ENCODE measurements at places on chromosomes 16 and 17. TPM values are rescaled to one million over a fixed set of nuclear protein-coding genes. Genes with fewer than 3 reads are reported as not detected.
A peak's percentile ranks its signal among the peaks of the same experiment; 100 is the strongest.

- no peak overlapping the region for H3K27ac ChIP-seq
- no peaks in the 10 kb centered on the region for H3K4me1 ChIP-seq
- H3K36me3 ChIP-seq = no peaks in the 10 kb centered on the region
- no peak overlapping the region for H3K4me3 ChIP-seq
- no peak for DNase-seq
Observed at GRCh38 chr16:57694231-57694724, 328 bp upstream of the DRC7 start.

GRCh38 chr17:40355804-40356758, 8.5 kb downstream of the GJD3 start:
- peaks cover 12% of the 10 kb centered on the region for H3K4me1 ChIP-seq
- peak overlapping the region; percentile 53 for H3K27ac ChIP-seq
- H3K36me3 ChIP-seq = peaks cover 26% of the 10 kb centered on the region
- no peaks in the 10 kb centered on the region for H3K27me3 ChIP-seq
- no peak for DNase-seq

The CRISPLD2 gene
- total RNA-seq = 108 TPM

The BAHCC1 gene
- total RNA-seq = 20.5 TPM

DNA sequence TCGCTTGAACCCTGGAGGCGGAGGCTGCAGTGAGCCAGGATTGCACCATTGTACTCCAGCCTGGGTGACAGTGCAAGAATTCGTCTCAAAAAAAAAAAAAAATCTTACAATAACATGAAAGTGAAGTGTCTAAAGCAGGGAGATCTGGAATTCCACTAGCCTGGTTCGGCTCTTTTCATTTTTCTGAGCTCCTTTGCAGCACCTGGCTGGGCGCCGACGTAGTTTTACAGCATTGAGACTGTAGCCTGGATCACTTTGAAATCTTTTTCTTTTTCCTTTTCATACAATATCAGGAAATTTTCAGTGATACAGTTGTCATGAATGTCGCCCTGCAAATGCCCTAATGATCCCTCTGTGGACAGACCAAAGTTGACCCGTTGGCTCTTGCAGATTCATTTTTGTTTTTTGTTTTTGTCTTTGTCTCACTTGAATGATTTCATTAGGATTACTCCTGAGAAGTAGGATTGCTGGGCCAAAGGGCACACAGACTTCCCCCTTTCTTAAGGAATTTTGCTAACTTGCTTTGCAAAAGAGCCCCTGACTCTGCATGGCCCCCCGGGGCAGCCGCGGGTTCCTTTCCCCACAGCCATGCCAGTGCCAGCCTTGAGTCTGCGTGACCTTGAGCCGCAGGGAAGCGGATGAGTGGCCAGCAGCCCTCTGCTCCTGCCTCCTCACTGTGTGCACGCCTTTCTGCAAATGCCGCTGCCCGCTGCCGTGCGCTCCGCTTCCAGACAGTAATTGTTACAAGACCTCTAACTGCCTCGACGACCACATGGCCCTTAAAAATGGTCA, 28.0 kb downstream of the CRISPLD2 start:
- no peaks in the 10 kb centered on the region for H3K4me1 ChIP-seq
- H3K36me3 ChIP-seq = no peaks in the 10 kb centered on the region
- DNase-seq = peak; percentile 42
- H3K27me3 ChIP-seq = no peaks in the 10 kb centered on the region
- no peak overlapping the region for H3K27ac ChIP-seq

- H3K4me3 ChIP-seq = no peak overlapping the region
- DNase-seq = no peak
Observed at GRCh38 chr16:66443269-66443652, 16.2 kb downstream of the BEAN1 start.

The CD300LG gene
- total RNA-seq = 1.2 TPM

GRCh38 chr17:60695960-60696359, 18.3 kb downstream of the BCAS3 start:
- DNase-seq = no peak
- H3K27me3 ChIP-seq = no peaks in the 10 kb centered on the region
- no peaks in the 10 kb centered on the region for H3K36me3 ChIP-seq
- no peak overlapping the region for H3K4me3 ChIP-seq

GRCh38 chr16:7031031-7031430, 301.6 kb upstream of the RBFOX1 start:
- no peaks in the 10 kb centered on the region for H3K4me1 ChIP-seq
- no peaks in the 10 kb centered on the region for H3K36me3 ChIP-seq
- no peak for DNase-seq
- no peak overlapping the region for H3K27ac ChIP-seq
- H3K27me3 ChIP-seq = no peaks in the 10 kb centered on the region

The HEXIM1 gene
- 34.7 TPM for total RNA-seq

DNA sequence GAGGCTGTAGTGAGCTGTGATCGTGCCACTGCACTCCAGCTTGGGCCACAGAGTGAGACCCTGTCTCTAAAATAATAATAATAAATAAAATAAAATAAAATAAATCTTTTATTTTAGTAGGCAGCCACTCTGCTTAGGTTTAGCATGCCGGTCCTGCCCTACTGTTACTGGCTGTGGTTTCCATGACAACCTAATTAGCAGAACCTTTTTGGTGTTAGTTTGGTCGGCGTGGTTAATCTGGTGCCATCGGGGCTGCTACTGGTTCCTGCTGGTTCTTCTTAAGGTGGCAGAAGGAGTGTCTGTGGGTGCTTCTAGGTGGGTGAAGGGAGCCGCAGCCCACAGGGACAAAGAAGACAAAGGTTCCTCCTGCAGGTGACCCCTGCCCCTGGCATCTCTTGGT, 37.8 kb upstream of the CBX4 start:
- no peaks in the 10 kb centered on the region for H3K27me3 ChIP-seq
- no peak for DNase-seq
- H3K4me3 ChIP-seq = no peak overlapping the region
- H3K36me3 ChIP-seq = no peaks in the 10 kb centered on the region
- no peak overlapping the region for H3K27ac ChIP-seq

DNA sequence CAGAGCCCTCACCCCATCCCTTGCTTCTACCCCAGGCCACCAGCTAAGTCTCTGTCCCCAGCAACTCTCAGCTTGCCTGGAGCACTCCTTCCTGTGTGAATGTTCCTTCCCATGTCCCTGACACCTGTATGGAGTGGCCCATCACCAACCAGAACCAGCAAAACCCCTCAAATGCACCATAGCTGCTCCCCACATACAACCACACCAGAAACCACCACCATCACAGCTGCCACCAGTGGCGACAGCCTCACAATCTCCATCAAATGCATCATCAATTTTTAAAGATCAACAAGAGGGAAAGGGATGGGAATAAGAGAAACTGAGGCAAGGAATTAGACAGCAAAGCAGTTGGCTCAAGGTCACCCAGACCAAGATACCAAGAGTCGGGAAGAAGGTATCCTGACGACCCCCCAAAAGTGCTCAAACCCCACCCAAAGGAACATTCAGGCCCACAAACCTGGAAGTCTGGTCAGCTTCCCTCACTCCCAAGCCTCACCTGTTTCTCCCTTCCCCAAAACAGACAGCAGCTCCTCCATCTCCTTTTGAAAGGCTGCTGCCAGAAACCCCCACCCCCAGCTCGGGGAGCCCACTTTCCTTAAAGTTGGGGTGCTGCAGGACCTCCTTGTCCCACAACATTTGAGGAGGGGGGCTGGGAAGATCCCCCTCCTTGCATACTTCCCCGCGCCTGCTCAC, 1.8 kb downstream of the SRCIN1 start:
- H3K27me3 ChIP-seq = peaks cover 6% of the 10 kb centered on the region
- H3K27ac ChIP-seq = no peak overlapping the region
- no peak overlapping the region for H3K4me3 ChIP-seq
- DNase-seq = no peak
- H3K36me3 ChIP-seq = no peaks in the 10 kb centered on the region
- H3K4me1 ChIP-seq = no peaks in the 10 kb centered on the region

- no peak for DNase-seq
- no peaks in the 10 kb centered on the region for H3K36me3 ChIP-seq
- H3K27me3 ChIP-seq = no peaks in the 10 kb centered on the region
- peaks cover 12% of the 10 kb centered on the region for H3K4me1 ChIP-seq
Observed at GRCh38 chr16:29860218-29860617, 2.8 kb downstream of the CDIPT start.

- DNase-seq = no peak
- no peak overlapping the region for H3K4me3 ChIP-seq
- no peaks in the 10 kb centered on the region for H3K4me1 ChIP-seq
- H3K27me3 ChIP-seq = no peaks in the 10 kb centered on the region
- H3K36me3 ChIP-seq = no peaks in the 10 kb centered on the region
- H3K27ac ChIP-seq = no peak overlapping the region
Observed at GRCh38 chr17:55785181-55785580, 34.3 kb downstream of the PCTP start.

GRCh38 chr17:7440834-7441195, 1.5 kb downstream of the FGF11 start:
- H3K4me3 ChIP-seq = no peak overlapping the region
- H3K27ac ChIP-seq = no peak overlapping the region
- H3K27me3 ChIP-seq = peaks cover 7% of the 10 kb centered on the region
- H3K36me3 ChIP-seq = no peaks in the 10 kb centered on the region
- peaks cover 23% of the 10 kb centered on the region for H3K4me1 ChIP-seq

The TBC1D26 gene
- not detected for total RNA-seq

The PLK1 gene
- 2.5 TPM for total RNA-seq

- no peak for DNase-seq
- H3K36me3 ChIP-seq = no peaks in the 10 kb centered on the region
- H3K27me3 ChIP-seq = no peaks in the 10 kb centered on the region
- no peak overlapping the region for H3K27ac ChIP-seq
- no peaks in the 10 kb centered on the region for H3K4me1 ChIP-seq
Observed at GRCh38 chr17:19485800-19486340, 47.8 kb upstream of the SLC47A1 start.

DNA sequence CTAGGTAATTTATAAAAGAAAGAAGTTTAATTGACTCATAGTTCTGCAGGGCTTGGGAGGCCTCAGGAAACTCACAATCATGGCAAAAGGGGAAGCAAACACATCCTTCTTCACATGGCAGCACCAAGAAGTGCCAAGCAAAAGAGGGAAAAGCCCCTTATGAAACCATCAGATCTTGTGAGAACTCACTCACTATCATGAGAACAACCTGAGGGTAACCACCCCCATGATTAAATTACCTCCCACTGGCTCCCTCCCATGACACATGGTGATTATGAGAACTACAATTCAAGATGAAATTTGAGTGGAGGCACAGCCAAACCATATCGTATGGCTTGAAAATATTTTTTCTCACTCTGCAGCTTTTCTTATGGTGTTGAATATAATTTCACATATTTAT, 151.7 kb downstream of the ANKFN1 start:
- H3K27ac ChIP-seq = no peak overlapping the region
- no peaks in the 10 kb centered on the region for H3K27me3 ChIP-seq

DNA sequence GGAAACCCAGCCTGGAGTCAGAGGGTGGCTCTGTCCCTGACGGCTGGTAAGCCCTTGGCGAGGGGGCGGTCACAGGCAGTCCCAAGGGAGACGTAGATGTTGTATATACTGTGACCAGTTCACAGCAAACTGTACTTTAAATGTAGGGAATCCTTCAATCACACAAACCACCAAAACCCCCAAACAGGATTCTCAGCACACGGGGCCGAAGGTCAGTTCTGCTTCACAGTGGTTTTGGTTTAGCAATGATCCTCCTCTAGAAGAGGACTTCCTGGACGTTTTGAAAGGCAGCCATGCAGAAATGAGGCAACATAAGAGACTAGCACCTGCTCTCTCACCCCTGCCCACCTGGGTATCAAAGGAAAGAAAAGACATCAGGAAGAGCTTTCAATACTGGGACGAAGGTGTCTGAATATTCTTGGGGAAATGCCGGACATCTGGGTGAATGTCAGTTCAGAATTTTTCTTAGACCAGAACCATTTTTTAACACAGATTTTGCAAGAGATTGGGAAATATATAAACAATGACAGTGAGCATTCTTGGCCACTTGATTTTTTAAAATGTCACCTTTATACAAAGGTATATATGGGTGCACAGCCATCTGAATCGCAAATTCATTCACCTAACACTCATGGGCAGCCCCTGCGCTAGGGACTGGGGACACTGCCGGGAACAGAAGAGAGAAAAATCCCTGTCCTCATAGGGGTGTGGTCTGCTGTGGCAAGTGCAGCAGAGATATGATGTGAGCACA, 74.2 kb downstream of the CRISPLD2 start:
- H3K27me3 ChIP-seq = no peaks in the 10 kb centered on the region
- no peak overlapping the region for H3K4me3 ChIP-seq
- H3K36me3 ChIP-seq = no peaks in the 10 kb centered on the region
- no peak overlapping the region for H3K27ac ChIP-seq
- no peak for DNase-seq
- no peaks in the 10 kb centered on the region for H3K4me1 ChIP-seq

The PERCC1 gene
- total RNA-seq = not detected

DNA sequence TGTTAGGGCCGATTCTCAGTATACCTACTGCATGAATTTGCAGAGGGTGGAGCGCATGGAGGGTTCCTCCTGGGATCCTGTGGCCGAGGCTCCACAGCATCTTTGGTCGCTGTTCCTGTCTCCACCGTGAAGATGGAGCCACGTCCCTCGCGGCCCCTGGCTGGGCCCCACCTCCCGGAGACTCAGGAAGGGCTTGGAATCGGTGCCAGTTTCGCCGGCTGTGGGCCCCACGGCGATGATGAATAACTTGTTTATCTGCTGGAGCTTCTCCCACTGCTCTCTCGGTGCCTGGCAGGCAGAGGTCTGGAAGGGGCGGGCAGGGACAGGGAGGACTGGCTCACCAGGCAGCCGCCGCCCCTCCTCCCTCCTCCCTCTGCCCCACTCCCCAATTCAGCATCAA, 8.1 kb downstream of the SLC5A11 start:
- no peak overlapping the region for H3K27ac ChIP-seq
- H3K4me1 ChIP-seq = no peaks in the 10 kb centered on the region
- H3K4me3 ChIP-seq = no peak overlapping the region
- no peaks in the 10 kb centered on the region for H3K36me3 ChIP-seq

DNA sequence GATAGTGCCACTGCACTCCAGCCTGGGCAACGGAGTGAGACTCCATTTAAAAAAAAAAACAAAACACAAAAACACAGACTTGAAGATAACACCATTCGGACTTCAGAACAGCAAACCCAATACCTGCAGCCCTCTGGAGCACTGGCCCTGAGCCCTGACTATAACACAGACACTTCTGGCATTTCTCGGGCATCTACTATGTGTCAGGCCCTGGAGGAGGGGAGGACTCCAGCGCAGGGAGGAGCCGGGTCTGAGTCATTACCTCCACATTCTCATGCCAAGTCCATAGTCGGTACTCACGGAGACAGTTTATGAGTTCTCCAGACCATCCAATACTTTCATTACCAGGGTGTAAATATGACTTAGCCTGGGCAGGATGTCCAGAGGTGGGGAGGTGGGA, 48.8 kb downstream of the PITPNM3 start:
- H3K36me3 ChIP-seq = no peaks in the 10 kb centered on the region
- H3K27ac ChIP-seq = no peak overlapping the region
- no peak overlapping the region for H3K4me3 ChIP-seq
- peaks cover 6% of the 10 kb centered on the region for H3K4me1 ChIP-seq
- no peaks in the 10 kb centered on the region for H3K27me3 ChIP-seq

The IGFALS gene
- total RNA-seq = 1.4 TPM

The MYOCD gene
- 4.0 TPM for total RNA-seq

DNA sequence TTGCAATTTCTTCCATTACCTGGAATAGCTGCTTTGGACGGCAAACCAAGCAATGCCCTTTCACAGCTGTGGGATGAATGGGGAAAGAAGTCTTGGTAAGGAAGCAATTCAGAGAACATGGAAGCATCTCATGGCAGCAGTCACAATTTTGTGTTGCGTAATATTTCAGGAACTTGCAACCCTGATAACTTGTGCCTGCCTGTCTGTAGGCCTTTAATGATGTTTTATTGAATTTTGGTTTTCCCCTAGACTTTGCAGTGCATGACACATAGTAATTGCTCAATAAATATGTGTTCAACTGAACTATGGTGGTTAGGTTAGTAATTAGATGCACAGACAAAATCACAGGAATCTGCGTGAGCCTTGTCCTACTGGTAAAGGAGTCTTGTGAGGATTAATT, 439.5 kb downstream of the WWOX start:
- no peaks in the 10 kb centered on the region for H3K27me3 ChIP-seq
- no peaks in the 10 kb centered on the region for H3K36me3 ChIP-seq
